ENCODE measurements at places on chromosomes 1 and 21.

GRCh38 chr1:119227456-119227855 is 87.0 kb upstream of the WARS2 start:
- DNase-seq, result no peak

- DNase-seq, result no peak
Measured at GRCh38 chr1:175498002-175498401, 245.4 kb downstream of the TNR start.

DNA sequence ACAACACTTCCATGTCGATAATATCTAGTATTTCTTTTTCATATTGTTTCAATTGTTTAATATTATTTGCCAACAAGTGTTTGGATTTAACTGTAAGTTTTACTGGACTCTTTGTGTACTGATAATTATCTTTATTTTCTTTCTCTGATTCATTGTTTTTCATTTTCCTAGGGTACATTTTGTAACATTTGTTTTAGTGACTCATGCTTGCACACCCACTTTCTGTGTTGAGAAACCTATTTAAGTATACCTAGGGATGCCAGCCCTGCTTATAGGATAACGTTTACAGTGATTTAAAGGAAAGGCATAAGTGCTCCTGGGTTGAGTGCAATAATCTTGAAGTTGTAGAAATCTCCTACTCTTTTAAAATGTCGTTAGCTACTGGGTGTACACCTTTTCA is 1386.0 kb upstream of the ADGRL4 start:
- no peak for DNase-seq

- DNase-seq, result no peak
Measured at GRCh38 chr1:219312967-219313366, 139.3 kb downstream of the LYPLAL1 start.

DNA sequence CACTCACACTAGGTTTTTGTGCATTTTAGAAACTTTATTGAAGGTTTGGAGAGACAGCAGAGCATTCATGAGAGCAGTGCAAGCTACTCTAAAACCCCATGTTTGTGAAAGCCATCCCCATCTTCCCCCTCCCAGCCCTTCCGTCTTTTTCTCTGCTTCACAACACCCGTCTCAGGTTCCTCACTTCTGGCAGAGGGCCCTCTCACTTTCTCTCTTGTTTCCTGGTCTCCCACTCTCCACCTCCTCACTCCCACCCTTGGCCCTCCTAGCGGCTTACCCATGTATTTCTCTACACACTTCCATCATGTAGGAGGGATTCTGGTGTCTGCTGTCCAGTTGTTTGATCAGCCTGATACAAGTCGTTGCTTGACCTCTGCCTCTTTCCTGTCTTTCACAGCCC is 92.7 kb downstream of the LRRC8C start:
- DNase-seq, result no peak

GRCh38 chr1:58149271-58149812 is 397.2 kb downstream of the OMA1 start:
- DNase-seq, result no peak

DNA sequence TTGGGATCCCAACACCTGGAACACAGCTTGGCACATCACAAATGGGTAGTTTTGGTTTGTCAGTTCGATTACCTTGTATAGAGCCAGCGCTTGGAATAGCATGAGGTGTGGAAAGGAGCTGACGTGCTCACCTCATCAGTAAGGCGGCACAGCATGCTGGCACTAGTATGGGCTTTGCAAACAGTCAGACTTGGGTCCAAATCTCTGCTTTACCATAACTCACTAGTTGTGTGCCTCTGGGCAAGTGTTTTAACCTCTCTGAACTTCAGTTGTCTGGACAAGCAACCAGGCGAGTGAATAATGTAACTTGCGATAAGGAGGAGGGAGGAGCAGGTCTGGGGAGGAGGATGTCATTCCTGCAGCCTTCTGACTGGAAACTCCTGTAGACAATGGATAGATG is 26.3 kb upstream of the NEK2 start:
- no peak for DNase-seq

DNA sequence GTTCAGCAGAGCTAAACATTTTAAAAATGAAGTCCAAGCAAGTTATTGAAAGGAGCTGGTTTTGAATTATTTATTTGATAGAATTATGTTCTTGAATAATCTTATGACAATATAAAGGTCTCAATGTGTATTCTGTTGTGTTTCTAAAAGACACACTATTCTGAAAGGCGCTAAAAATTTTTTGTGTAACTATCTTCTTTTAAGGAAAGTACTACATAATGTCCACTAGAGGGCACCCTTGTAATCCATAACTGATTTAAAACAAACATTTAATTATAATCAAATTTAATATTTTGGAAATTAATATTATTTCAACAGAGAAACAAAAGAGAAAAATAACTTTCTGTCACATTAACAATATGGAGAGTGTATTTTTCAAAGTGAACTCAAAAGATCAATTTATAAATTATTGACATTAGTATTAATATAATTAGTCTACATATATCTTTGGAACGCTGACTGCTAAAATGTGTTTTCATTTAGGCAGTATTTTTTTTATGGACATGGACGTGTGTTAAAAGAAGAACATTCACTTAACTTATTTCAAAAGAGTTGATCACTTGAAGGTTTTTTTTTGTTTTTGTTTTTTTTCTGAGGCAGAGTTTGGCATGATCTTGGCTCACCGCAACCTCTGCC is 248.4 kb downstream of the DENND1B start:
- no peak for DNase-seq

GRCh38 chr1:40914927-40915569 is 52.9 kb upstream of the CITED4 start:
- DNase-seq, result no peak

DNA sequence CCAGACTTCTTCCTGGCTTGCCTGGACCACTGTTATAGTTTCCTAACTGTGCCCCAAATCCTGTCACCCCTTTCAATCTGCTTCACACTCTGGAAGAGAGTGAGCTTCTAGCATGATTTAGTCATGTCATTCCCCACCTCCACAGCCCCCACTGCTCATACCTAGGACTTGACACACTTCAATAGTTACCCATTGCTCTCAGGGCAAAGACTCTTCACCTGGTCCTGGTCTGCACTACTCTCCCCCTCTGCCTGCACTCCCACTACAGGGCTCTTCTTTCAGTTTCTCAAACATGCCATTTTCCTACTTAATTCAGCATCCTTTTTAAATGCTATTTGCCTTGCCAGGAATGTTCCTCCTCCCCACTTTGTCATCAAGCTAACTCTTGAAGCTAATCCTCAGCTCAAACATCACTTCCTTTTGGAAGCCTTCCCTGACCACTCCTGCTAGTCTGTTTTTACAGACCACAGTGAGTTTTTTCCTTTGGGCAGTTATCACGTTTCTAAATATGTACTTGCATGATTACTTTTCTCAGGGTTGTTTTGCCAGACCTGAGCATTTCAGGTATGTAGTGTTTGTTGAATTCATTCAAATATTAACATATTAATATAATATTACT is 24.7 kb downstream of the CYP2J2 start:
- DNase-seq, result no peak

- no peak for DNase-seq
Measured at GRCh38 chr1:92503926-92504285, 17.2 kb upstream of the GFI1 start.

DNA sequence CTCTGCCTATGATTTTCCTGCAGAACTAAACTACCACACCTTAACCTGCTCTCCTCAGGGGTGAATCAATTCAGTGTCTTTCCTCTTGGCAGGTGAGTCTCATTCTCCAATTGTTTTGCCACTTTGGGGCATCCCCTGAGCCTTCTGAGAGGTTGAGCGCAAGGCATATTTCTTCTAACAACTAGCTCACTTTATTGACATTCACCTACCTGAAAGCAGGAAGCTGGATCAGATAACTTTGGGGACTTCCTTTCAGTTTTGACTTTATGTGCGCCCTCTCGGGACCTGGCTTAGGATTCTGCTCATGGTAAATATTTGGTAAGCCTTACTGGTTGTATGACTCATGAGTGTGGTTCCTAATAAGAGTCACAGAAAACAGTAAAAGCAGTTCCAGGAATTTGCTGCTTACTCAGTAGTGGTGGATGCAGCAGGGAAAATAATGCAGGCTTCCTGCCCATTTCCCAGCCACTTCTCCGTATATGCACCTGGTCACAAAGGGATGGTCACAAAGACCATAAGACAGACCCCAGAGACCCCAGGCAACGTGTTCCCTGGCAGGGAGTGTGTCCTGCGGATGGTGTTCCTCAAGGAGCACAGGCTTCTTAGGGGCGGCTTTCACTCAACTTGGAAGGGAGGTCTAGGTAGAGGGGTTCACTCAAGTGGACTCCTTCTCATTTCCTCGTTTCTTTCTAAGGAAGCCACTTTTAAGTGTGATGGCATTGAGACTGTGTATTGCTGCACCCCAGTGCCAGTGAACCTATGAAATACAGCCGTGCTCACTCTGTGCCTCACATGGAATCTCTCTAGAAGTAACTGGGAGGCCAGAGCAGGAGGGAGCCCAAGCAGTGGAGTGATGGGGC is 22.0 kb upstream of the BATF3 start:
- DNase-seq, result no peak

DNA sequence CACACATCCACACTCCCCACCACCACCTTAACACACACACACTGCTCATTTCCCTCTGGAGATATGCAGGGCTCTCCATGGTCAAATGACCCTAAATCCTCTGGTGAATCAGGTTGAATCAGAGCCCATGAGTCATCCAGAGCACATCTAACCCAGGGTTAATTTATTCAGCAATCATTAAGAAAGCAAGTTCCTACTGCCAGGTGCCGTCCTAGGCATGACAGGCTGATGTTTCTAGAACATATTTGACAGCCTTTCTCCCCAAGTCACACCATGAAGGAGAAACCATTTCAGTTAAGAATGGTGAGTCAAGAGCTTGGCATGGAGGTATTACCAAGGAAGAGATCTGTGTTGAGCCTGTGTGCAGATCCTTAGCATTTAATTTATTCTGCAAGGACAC is 194.3 kb upstream of the CAMK1G start:
- no peak for DNase-seq

DNA sequence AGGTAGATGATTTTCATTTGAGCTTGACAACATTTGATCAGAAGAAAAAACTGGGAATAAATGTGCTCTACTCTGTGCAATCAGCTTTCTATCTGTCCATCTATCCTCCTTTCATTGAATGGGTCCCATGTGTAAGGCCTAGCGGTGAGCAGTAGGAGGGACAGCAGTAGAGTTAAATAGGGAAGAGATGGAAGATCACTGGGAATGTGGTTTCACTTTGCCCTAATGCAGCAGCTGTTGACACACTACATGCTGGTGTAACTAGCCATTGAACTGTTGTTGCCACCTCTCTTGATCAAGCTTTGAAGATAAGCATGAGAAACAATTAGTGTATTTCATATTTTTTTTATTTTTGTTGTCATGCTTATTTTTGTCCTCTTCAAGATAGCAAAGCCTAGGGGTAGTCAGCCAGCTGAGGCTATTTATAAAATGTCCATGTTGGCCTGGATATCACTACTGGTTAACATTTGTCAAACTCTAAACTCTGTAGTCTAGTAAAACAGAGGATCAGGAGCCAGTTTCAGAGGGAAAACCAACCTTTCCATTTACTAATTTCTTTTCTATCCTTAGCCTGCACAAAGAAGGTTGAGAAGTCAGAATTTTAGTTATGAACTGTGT is 41.9 kb downstream of the CACNA1E start:
- DNase-seq, result no peak

- DNase-seq, result no peak
Measured at GRCh38 chr1:93783876-93784275, 95.1 kb downstream of the DNTTIP2 start.

DNA sequence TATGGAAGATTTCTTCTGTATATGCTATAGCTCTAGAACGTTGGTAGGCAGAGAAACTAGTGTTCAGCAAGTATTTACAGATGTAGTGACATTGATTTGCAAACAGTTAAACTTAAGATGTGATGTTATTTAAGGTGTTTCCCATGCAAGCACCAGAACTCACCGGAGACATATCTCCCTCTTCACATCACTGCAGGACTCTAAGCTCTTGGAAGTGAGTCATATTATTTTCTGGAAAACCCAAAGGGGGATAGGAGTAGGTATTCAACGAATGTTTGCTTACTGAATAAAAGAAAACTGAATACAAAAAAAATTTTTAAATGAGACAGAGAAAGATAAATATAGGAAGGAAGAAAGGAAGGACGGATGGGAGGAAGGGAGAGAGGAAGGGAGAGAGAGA is 25.0 kb downstream of the RGS4 start:
- DNase-seq, result no peak

GRCh38 chr1:15090373-15090772 is 63.2 kb upstream of the TMEM51 start:
- DNase-seq, result no peak
